Stimulated activated CD8-positive, alpha-beta memory T cell treated with anti-CD3 and anti-CD28 coated beads, Interleukin-4, amount 100 ng/mL, for 4 hours (primary cell): ENCODE measurements at places on chromosomes 2 and 18.

DNA sequence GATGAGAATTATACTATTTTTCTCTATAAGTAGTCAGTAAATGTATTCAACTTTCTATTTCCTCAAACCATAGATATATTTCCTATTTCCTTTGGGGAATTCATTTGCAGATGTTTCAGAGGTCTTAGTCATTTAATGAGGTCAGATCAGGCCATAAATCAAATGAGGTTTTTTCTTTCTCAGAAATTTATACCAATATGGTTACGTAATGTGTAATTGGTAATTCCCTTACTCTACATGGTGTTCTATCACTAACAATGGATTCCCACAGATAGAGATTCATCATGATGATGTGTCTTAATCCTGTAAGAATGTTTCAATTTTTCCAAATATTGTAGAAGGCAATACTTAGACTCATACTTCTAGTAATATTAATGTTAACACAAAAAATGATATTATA lies 108.0 kb downstream of the DPP4 start:
- DNase-seq: no peak

GRCh38 chr2:402721-403120 lies 114.8 kb upstream of the ALKAL2 start:
- no peak for DNase-seq

DNA sequence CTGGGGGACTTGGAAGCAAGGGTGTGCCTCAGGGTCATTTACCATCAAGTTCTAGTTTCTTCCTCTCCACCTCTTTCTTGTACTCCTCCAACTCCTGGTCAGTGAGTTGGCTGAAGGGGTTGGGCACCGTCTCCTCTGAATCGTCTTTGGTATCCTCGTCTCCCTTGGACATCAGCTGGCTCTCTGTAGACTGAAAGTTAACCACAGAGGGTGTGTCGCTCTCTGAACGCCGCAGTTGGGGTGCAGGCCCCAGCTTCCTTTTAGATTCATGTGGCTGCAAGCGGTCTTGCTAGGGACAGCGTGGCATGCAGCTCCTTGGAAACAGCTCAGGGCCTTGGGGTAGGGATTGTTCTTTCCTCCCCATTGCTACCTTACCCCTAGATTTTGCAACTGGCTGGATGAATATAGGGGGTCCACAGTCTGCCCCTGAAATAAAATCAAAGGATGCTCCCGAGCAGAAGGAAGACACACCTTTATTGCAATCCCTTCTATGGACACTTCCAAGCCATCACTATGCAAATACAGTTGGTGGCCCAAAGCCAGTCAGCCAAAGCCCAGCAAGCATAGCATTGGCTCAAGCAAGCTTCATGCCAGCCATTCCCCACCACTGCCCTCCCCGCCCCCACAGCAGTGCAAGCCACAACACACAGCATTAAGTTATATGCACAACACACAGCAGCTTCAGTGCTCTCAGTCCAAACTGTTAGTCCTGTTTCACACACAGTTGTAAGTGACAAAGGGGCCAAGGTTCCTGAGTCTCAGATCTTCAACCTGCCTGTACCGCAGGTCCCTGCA lies 93.2 kb downstream of the ADD2 start:
- no peak for DNase-seq

DNA sequence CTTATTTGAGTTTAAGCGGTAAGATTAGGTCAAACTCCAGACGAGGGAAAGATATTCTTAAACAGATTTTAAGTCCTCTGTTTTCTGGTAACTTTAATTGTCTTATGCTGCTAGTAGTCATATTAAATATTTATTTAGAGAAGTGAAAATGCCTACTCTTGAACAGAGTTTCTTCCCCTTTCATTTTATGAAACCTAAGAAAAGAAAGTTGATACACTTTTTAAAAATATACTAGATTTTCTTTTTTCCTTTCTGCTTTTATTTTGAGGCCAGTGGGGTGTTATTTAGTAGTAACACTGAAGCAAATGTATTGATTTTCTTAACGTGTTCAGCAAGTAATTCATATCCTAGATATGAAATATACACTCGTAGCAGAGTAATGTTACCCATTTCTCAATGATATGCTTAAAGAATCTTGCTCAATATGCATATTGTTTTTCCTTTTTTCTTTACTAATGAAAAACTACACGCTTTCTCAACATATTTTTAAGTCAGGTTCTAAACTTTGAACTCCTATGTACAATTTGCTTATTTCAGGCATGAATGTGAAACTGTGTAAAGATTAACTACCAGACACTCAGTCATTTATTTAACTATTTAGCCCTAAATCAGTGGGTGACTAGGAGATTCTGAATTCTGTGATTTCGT lies 691 bp downstream of the KYNU start:
- no peak for DNase-seq

GRCh38 chr18:57469884-57470283 lies 34.7 kb downstream of the ONECUT2 start:
- DNase-seq: no peak

DNA sequence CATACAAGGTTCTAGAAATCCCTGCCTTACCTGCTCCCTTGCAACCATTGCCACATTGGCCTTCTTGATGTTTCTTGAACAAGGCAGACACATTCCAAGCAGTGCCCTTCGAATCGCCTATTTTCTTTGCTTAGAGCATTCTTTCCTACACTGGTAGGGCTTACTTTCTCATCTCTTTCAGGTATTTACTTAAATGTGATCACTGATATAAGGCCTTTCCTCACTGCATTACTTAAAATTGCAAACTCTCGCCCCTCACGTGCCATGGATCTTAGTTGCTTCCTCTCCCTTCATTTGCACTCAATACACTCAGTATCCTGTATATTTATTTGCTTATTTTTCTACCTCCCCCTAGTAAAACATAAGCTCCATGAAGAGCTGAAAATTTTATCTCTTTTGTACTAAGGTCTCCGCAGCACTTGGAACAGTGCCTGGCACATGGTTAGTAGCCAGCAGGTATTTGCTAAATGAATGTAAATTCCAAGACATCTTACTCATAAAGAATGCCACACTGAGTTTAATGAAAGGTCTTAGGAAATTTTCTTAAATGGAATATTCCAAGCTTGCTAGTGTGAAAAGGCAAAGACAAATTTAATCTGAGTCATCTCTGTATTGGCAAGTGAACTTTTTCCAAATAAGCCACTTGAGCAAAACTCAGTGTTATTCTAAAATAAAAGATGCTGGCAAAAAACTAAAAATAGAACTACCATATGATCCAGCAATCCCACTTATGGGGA lies 42.4 kb upstream of the FIGN start:
- no peak for DNase-seq

DNA sequence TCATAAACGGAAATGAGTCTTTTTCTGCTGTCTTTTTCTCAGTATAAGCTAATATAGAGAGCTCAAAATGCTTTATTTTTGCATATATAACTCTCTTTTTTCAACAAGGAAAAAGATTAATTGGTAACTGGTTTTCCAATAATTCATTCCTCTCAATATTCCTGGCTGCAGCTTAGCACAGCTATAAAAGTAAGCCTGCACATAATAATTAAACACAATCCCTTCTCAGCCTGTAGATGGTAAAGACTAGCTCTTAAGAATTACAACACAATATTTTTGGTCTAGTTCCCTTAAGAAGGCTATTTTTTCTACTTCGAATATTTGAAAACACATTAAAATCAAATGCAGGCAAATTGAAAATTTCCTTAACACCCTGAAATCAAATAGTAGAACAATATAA lies 258.0 kb downstream of the DOK6 start:
- no peak for DNase-seq

GRCh38 chr2:62144689-62145477 lies 51.0 kb upstream of the B3GNT2 start:
- no peak for DNase-seq

- DNase-seq: no peak
Observed at GRCh38 chr2:168032091-168032490, 215.3 kb downstream of the STK39 start.

GRCh38 chr2:230956827-230957755 lies 32.0 kb upstream of the GPR55 start:
- DNase-seq: no peak

- no peak for DNase-seq
Observed at GRCh38 chr2:63755216-63755615, 86.5 kb upstream of the UGP2 start.

- DNase-seq: no peak
Observed at GRCh38 chr2:203886661-203887151, 19.1 kb downstream of the CTLA4 start.

DNA sequence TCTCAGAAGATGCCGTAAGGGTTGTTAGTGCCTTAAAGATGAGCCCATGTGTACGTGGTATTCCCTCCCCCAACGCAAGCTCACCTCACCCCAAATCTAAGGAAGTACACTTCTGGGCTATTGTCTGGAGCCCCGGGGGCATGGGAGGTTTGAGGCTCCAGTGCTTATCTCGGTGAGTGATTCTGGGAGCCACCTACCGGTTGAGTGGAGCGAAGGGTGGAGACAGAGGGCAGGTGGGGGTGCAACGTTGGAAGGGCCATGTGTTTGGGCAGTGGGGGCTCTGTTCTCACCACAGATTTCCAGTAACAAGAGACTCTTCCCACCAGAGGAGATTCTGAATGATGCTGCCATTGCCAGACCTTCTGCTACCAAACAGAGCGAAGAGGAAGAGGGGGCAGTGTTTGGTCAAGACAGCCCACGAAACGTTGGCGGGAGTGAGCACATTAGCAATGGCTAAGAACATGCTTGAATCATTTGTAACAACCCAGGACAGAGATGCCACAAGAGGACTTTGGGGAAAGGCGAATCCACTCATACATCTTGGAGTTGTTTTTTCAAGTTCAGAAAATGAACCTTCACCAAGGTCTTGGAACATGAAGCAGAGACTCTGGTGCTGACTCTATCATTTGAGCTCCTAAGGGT lies 38.7 kb downstream of the TWIST2 start:
- DNase-seq: no peak

DNA sequence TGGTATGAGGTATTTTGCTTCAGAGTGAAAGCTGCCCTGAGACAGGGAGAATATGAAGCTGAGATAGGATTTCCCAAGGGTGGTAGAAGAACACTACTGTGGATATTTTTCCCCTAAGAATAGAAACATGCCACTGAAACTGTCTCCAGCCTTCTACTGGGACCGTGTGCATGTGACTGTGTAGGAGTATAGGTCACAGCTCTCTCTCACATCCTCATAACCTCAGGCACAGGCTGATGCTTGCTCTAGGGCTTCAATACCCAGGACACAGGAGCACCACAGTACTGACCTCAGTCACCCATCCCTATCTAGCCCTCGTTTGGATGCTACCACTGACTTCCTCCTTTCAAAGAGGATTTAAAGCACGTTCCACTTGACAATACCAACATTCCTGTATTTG lies 67.2 kb downstream of the REV1 start:
- no peak for DNase-seq

DNA sequence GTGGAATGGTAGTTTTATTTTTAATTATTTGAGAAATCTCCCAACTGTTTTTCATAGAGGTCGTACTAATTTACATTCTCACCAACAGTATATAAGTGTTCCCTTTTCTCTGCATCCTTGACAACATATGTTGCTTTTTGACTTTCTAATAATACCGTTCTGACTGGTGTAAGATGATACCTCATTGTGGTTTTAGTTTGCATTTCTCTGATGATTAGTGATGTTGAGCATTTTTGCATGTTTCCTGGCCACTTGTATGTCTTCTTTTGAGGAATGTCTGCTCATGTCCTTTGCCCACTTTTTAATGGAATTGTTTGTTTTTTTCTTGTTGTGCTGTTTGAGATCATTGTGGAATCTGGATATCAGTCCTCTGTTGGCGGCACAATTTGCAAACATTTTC lies 242.5 kb downstream of the ZNF521 start:
- DNase-seq: no peak

GRCh38 chr2:65437392-65438135 lies 5.2 kb upstream of the SPRED2 start:
- no peak for DNase-seq

- no peak for DNase-seq
Observed at GRCh38 chr2:11534746-11535484, 1.1 kb downstream of the GREB1 start.

DNA sequence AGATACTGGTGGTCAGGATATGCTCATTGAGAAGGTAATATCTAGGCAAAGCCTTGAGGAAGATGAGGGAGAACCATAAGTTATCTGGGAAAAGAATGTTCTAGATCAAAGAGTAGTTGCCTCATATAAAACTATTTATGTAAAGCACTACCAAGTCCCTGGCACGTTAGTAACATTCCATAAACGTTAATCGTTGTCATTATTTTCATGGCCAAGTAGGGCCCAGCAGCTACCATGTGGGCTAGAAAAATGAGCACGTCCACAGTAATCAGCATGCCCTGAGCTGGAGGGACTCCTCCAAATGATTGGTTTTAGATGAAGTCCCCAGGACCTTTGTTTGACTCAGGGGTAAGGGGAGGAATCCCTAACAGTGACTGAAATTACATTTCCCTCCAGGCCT lies 32.7 kb upstream of the AFTPH start:
- DNase-seq: no peak

GRCh38 chr2:100034431-100034830 lies 108.0 kb downstream of the AFF3 start:
- DNase-seq: no peak

GRCh38 chr2:113098532-113098931 lies 28.9 kb upstream of the IL1RN start:
- no peak for DNase-seq

- no peak for DNase-seq
Observed at GRCh38 chr2:19829672-19830071, 72.1 kb downstream of the TTC32 start.

GRCh38 chr2:241551599-241551997 lies 6.9 kb upstream of the BOK start:
- no peak for DNase-seq

GRCh38 chr2:137168552-137168951 lies 403.2 kb downstream of the THSD7B start:
- DNase-seq: no peak

DNA sequence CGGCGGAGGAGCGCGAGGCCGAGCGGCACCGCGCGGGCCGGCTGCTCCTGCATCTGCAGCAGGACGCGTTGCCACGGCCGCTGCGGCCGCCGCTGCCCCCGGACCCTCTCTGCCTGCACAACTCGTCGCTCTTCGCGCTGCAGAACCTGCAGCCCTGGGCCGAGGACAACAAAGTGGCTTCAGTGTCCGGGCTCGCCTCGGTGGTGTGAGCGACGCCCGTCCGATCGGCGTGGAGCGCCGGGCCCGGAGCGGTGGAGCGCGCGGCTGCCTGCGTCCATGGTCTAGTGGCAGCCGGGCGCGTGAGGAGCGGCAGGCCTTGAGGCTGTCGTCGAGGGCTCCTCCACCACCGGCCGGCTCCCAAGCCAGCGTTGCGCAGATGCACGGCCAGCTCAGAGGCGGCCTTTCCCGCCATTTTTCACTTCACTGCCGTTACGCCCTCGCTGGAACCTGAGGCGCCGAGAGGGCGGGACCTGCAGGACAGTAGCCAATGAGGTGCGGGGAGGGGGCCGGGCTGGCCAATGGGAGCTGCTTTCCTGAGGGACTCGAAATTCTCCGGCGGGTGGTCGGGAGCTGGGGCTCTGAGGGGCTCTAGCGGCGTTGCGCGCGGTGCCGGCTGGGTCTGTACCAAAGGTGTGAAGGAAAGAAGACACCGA lies 1.9 kb downstream of the TLX2 start:
- peak; percentile 47 for DNase-seq

- DNase-seq: no peak
Observed at GRCh38 chr2:100064592-100065428, 77.6 kb downstream of the AFF3 start.

GRCh38 chr2:64581777-64582539 lies 57.8 kb downstream of the AFTPH start:
- no peak for DNase-seq
